ENCODE measurements at places on chromosomes 12 and 14.

DNA sequence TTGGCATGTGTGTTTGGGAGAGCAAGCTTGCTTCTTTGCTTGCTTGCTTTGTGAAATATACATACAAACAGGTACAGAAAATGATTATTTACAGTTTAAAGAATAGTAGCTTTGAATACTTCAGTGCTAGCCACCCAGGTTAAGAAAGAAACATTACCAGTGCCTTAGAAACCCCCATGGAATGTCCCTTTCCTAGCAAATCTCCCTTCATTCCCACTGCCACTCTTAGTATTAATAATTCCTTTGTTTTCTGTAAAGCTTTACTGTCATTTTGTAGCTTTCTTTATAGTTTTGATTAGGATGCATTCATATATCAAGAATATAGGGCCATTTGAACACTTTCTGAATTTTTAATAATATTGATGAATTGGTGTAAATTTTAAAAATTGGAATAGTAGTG, 9.5 kb downstream of the SRGAP1 start:
- no peak for DNase-seq

- DNase-seq, result no peak
These were observed 95.7 kb downstream of the APAF1 start for GRCh38 chr12:98740751-98741150.

- no peak for DNase-seq
These were observed 4.3 kb downstream of the MFAP5 start for GRCh38 chr12:8658346-8658745.

DNA sequence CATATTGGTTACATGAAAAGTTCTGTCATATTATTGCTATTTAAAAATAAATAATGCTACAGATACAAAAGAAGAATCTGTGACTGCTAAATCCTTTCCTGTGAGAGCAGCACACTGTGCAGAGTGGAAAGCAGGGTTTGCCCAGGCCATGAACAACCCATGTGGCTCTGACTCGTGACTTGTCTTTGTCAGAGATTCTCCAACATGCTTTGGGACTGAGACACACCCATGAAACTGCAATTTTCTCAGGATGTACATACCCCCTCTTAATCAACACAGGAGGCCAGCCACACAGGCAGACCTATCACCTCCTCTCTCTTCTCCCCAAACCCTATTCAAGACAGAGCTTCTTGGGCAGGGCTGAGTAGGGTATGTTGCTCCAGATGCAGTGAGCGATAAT, 96.8 kb upstream of the NTF3 start:
- no peak for DNase-seq

GRCh38 chr12:108495054-108495453, 20.0 kb upstream of the FICD start:
- peak; percentile 39 for DNase-seq

DNA sequence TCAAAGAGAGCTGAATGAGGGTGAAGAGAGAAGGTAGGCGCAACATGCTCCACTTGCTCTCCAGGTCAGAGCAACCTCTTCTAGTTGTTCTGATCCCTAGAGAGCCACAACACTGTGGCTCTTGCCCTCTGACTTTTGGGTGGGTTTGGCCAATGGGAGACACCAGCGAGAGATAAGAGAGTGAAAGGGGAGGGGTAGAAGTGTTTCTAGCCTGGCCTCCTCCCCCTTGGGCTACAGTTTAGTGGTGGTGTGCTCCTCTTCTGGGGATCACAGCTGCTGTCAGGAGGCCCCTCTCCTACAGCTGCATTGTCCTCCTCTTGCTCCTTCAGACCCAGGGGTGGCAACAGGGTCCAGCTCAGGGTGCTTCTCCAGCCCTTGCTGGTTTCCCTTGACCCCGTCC, 454.8 kb downstream of the FUT8 start:
- no peak for DNase-seq

DNA sequence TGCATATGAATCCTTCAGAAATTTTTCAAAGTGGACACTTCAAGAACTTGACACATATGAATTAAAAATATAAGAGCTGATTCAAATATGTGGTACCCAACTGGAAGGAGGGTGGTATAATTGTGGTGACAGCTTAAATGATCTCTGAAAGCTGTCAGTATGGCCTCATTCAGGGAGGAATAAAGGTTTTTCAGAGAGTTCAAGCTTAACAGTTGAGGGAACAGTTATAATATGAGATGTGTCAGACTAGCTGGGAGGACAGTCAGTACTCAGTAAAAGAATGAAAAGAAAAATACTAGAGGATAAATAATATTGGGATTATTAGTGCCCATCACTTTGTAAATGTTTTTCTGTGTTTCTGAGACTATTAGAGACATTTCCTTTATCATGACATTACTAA, 277.5 kb downstream of the RASSF9 start:
- no peak for DNase-seq

GRCh38 chr12:105744371-105745058, 394.2 kb downstream of the NUAK1 start:
- no peak for DNase-seq

- DNase-seq, result no peak
These were observed 153.5 kb upstream of the HMGA2 start for GRCh38 chr12:65670775-65671174.

GRCh38 chr12:5458229-5459050, 26.5 kb downstream of the NTF3 start:
- no peak for DNase-seq

- no peak for DNase-seq
These were observed 28.2 kb downstream of the TTC7B start for GRCh38 chr14:90788031-90788430.

GRCh38 chr12:42017051-42017450, 127.6 kb downstream of the GXYLT1 start:
- no peak for DNase-seq

GRCh38 chr12:56377310-56377988, 14.8 kb upstream of the APOF start:
- no peak for DNase-seq

- DNase-seq, result no peak
These were observed 1.5 kb downstream of the AQP6 start for GRCh38 chr12:49974231-49974675.

GRCh38 chr12:13970803-13971202, 10.6 kb downstream of the GRIN2B start:
- no peak for DNase-seq

DNA sequence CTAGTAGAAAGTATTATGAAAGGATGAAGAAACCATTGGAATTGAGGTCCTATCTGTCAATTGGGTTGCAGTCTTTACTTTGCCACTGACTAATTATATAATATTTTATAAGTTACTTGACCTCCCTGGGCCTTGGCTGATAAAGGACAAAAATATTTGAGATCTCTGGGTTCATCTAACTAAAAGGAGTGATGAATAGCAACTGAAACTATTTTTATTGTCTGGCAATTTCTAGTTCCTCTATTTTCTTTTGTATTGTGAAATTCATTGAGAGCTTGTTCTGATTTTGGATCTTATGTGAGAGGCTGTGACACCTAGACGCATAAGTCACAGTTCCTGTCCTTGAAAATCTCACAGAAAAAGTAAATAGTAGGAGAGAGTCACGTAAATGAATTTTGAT, 415.7 kb upstream of the ATP2B1 start:
- DNase-seq, result no peak

- DNase-seq, result no peak
These were observed 8.5 kb downstream of the TMEM229B start for GRCh38 chr14:67480011-67480410.

- no peak for DNase-seq
These were observed 7.9 kb downstream of the EMG1 start for GRCh38 chr12:6978611-6979011.

DNA sequence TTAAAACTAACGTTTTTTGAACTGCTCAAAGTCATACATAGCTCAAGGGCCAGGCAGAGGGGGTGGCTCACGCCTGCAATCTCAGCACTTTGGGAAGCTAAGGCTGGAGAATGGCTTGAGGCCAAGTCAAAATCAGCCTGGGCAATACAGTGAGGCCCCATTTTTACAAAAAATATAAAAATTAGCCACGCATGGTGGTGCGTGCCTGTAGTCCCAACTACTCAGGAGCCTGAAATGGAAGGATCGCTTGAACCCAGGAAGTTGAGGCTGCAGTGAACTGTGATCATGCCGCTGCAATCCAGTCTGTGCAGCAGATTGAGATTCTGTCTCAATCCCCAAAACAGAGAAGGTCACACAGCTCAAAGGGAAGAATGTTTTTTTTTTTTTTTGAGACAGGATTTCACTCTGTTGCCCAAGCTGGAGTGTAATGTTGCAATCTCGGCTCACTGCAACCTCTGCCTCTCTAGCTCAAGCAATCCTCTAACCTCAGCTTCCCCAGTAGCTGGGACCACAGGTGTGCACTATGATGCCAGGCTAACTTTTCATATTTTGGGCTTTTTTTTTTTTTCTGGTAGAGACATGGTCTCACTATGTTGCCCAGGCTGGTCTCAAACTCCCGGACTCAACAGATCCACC, 2.9 kb downstream of the RBM23 start:
- no peak for DNase-seq

DNA sequence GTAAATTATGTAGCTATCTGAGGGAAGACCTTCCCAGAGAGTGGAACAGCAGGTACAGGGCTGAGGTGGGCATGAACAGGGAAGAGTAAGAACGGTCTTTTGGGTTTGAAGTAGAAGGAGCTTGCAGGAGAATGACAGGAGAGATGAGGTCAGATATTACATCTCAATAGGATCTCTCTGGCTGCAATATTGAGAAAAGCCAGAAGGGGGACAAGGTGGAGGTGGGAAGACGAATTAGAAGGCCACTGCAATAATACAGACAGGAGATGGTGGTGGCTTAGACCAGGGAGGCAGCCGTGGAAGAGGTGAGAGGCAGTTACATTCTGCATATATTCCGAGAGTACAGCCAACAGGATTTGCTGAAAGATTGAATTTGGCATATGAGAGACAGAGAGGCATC, 310.2 kb downstream of the APAF1 start:
- DNase-seq, result no peak

DNA sequence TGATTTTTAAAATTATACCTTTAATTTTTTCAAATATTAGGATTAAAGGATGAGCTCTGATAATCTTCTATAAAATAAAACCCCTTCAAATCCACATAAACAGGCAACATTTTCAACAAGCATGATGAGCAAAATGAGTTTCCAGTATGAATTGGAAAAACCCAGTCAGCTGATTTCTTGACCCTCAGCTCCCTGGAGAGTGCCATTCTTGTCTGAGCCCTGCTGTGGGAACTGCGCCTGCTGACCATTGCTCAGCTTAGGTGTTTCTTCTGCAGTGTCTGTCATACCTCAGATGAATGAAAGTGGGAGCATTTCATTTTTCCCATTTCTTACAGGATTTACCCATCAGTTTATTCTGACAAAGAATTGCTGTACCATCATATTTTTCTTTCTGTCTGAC, 27.6 kb downstream of the MAPKAPK5 start:
- DNase-seq, result no peak

DNA sequence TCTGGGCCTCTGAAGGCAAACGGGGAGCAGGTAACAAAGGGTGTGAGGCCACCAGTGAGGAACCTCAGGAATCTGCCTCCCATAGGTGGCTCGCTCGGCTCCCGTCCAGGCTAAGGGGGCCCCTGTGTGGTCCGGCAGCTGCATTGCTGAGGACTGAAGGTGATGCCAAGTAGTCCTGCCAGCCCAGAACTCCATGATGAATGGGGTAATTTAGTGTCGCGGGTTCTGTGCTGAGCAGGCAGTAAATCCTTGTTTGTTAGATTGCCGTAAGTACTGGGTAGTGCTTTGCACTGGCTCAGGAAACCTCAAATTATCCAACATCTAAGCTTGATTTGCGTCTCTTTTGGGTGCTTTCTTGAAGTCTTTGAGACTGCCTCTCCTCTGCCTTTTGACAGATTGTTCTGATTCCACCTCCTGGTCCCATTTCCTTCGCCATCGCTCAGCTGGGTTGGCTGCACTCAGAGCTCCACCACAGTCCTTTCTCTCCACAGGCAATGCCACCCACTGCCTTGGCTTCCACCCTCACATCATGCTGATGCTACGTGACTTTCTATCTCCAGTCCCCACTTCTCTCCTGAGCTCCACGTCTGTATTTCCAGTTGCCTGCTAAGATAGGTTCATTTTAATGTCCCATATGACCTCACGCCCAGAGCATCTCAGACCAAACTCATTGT, 392.0 kb downstream of the FUT8 start:
- DNase-seq, result no peak

- no peak for DNase-seq
These were observed 117.4 kb upstream of the SOX5 start for GRCh38 chr12:24066865-24067264.

DNA sequence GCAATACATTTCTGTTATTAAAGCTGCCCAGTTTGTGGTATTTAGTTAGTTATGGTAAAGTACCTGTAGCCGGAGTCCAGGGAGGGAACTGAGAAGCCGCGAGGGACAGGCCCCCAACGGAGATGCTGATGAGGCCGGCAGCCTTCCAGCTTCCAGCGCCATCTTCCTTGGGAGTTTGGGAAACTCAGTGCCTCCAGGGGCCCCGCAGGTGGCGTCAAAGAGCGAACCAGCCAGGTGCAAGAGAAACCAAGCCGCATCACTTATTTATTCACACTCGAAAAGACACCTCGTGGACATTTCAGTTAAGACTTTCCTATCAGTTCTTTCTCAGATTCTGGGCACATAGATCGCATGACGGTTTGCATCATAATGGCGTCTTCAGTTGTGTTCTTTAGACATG, 216.6 kb downstream of the GLT1D1 start:
- no peak for DNase-seq

DNA sequence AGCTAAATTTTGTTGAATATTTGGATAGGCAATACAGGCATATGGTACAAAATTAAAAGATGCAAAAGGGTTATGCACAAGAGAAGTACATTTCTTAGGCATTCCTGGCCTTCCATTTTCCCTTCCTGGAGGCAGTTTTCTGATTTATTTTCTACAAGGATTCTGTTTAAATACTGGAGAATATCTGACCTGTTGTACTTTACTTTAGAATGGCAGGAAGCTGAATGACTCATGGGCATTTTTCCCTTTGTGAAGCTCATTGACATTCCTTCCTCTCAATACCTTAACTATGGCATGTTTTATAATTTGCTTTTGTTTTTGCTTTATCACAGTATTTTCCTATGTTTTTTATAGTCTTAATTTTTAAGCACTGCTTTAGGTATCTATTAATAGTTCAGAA, 62.7 kb downstream of the RCOR1 start:
- no peak for DNase-seq

DNA sequence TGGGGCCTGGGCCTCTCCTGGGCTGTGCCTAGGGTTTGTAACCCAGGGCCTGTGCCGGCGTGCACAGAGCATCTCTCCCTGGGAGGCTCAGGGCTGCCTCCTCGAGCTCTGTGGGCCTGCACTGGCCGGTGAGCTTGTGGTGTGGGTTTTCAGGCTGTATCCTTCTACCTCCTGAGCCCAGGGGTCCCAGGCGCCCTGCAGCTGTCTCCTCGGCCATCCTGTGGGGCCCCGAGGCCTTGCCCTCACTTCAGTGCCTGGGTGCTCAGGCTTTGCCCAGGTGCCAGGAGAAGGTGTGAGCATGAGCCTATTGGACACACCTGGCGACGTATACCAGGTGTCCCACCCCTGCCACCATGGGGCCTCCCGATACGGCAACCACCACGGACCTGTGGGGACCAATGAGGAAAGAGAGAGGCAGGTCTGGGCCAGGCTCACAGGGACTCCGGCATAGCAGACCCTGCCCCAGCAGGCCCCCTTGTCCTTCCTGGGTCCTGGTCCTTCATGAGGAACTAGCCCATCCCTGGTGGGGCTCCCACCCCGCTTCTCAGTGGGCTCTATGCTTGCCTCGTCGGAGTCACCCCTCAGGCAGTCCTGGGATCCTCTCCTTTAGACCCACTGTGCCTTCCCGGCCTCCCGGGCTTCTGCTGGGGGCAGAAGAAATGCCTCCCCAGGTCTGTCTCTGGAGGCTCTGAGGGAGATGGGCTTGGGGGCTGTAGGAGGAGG, 400.2 kb downstream of the TMEM121 start:
- no peak for DNase-seq
